ENCODE measurements at places on chromosomes 6 and 20.

GRCh38 chr20:15637950-15638754 is 935.1 kb downstream of the KIF16B start:
- no peak for DNase-seq

GRCh38 chr20:47950124-47950912 is 165.0 kb upstream of the SULF2 start:
- DNase-seq, result no peak

DNA sequence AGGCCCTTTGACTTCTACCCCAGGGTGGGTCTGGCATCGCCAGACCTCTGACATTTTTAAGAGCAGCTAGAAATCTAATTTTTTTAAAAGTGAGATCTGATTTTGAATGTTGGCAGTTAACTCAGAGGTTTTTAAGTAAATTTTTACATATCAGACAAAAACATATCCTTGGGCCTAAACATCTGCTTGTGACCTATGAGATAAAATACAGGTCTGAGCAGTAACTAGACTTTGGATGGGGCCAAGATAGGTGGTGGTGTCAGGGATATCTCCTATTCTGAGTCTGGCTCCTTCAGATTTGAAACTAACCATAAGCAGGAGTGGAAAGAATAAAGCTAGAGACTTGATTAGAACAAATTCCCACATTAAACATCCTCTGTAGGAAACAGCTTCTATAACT is 17.6 kb downstream of the RALY start:
- no peak for DNase-seq

DNA sequence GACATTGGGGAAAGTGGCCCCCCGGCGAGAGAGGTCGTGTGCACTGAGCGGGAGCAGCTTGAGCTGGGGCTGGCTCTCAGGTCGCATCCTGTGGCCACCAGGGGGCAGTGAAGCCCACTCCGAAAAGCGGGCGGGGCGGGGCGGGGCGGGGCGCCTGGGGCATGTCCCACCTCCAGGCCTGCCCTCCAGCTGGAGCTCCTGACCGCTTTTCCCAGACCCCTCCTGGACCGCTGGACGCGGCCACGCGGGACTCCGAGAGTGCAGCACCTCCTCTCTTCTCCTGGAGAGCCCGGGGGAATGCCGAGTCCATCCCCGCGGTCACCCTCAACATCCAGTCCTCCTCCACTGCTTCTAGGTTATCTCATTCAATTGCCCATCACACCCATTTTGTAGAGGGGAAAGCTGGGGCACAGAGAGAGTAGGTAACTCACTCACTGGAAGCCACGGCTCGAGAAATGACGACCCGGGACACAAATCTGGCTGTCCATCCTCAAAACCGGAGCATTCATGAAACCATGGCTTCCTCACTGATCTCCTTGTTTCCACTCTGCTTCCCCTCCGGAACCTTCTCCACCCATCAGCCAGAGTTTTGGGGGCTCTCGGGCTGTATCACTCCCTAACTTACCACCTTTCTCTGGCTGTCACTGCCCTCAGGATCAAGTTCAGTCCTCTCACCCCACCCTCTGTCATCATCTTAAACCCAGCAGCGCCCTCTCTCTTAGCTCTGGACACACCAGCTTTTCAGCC is 24.1 kb downstream of the COX4I2 start:
- peak; percentile 90 for DNase-seq

DNA sequence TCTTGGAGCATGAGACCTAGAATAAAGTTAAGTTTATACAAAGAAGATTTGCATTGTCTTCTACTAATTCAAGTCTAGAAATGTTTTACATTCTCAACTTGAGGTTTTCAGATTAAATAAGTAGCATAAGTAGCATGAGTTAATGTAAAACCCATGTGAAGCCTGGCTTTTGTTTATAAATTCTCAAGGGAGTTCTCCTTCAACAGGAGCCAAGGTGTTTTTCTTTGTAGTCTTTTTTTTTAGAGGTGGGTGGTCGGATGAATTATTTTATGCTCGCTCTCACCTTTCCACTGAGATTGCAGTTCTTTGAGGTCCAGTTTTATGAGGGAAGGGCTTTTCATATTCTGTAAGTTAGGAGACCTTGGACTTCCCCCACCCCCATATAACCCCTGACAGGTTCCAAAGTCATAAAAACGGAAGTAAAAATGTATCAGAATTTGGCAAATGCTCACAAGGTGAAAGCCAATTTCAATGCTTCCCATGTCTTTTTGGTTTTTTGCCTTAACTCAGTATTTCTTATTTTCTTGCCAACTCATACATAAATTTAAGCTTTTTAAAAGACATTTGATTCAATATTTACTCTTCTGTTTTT is 244.3 kb upstream of the ASCC3 start:
- no peak for DNase-seq

Measured in ovary (tissue), 10 donors.